Activated CD4-positive, alpha-beta T cell treated with anti-CD3 and anti-CD28 coated beads for 36 hours (primary cell): ENCODE measurements at places on chromosomes 1 and 21. TPM values are rescaled to one million over a fixed set of nuclear protein-coding genes. Genes with fewer than 3 reads are reported as not detected.

DNA sequence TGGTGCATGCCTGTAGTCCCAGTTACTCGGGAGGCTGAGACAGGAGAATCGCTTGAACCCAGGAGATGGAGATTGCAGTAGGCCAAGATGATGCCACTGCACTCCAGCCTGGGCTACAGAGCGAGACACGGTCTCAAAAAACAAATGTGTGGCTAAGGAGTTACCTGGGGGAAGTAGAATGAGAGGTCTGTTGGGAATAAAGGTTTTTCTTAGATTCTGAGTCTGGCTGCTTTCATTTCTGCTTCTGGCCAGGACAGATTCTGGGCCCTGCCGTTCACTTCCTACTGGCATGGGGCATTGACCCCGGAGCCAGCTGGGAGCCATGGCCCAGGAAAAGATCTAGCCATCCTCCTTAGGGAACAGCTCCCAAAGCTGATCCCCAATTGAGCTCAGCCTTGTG is 420 bp upstream of the DCDC2B start:
- H3K27ac ChIP-seq = no peak overlapping the region
- no peaks in the 10 kb centered on the region for H3K27me3 ChIP-seq
- H3K4me1 ChIP-seq = peaks cover 13% of the 10 kb centered on the region
- H3K4me3 ChIP-seq = no peak overlapping the region
- no peak for DNase-seq

GRCh38 chr1:200917291-200917817 is 22.7 kb downstream of the INAVA start:
- no peaks in the 10 kb centered on the region for H3K36me3 ChIP-seq
- no peak for DNase-seq
- H3K27ac ChIP-seq = no peak overlapping the region
- H3K4me3 ChIP-seq = no peak overlapping the region

DNA sequence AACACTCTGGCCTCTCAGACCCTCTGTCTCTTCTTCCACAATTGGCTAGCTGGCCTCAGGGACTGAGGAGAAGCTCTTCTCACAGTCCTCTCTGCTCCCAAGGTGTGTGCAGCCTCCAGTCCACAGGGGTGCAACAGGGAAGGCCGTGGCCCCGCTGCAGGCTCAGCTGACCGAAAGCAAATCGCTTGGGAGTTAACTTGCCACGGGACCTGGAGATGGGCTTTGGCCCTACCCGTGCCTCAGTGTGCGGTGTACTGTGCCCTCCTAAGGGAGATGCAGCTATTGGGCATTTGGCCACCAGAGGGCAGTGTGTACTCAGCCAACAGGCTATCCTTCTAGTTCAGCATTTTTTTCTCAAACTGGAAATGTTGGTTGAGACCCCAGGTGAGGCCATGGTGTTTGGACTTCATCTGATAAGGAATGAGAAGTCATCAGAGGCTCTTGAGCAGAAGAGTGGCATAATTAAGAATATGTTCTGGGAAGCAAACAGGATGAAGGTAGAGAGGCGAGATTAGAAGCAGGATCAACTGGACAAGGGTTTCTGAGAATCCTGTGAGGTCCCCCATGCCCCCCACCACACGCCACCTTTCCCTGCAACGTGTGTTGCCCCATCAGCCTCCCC is 42.5 kb upstream of the TMEM125 start:
- no peak overlapping the region for H3K4me3 ChIP-seq
- H3K27me3 ChIP-seq = peaks cover 2% of the 10 kb centered on the region
- H3K27ac ChIP-seq = no peak overlapping the region
- DNase-seq = peak; percentile 92

DNA sequence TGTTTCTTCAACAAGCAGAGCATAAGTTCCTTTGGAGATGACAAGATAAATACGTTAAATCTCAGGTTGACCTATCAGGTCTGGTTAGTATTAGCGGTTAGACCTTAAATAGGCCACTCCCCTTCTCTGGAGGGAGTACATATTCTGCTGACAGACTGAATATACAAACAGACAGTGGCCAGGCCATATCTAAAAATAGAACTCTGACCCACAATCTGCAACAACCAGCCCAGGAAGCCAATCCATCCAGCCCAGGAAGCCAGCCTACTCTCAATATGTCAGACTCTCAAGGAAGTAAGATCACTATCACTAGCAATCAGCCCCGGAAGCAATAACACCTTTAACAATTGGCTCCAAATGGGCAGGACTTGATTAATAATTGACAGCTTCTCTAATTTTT is 6.7 kb downstream of the IL20 start:
- no peaks in the 10 kb centered on the region for H3K4me1 ChIP-seq
- H3K4me3 ChIP-seq = no peak overlapping the region
- DNase-seq = no peak
- no peaks in the 10 kb centered on the region for H3K36me3 ChIP-seq
- no peak overlapping the region for H3K27ac ChIP-seq
- H3K27me3 ChIP-seq = no peaks in the 10 kb centered on the region

DNA sequence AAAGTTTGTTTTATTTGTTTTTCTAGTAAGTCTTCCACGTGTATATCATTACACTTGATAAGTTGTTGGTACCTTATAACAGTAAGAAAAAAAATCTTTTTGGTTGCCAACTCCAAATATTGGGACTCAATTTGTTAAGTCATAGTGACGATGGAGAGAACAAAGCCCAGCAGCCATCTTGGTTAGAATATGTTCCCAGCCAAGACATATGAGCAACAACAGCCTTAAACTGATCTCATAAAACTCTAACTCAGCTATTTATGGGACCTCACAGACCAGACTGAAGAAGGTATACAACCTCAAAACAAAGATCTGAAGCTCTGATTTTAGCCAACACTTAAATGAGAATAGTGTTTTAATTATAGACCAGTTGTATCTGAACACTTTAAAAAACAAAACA is 281.3 kb downstream of the VAV3 start:
- no peak overlapping the region for H3K4me3 ChIP-seq
- no peak overlapping the region for H3K27ac ChIP-seq
- no peaks in the 10 kb centered on the region for H3K36me3 ChIP-seq
- no peaks in the 10 kb centered on the region for H3K27me3 ChIP-seq
- no peaks in the 10 kb centered on the region for H3K4me1 ChIP-seq
- DNase-seq = no peak

GRCh38 chr21:16159213-16159970 is 429.6 kb downstream of the USP25 start:
- DNase-seq = no peak
- no peaks in the 10 kb centered on the region for H3K4me1 ChIP-seq
- no peak overlapping the region for H3K4me3 ChIP-seq
- H3K27me3 ChIP-seq = no peaks in the 10 kb centered on the region
- no peak overlapping the region for H3K27ac ChIP-seq

GRCh38 chr1:231580874-231581273 is 45.7 kb upstream of the DISC1 start:
- no peaks in the 10 kb centered on the region for H3K27me3 ChIP-seq
- H3K4me1 ChIP-seq = no peaks in the 10 kb centered on the region
- peaks cover 2% of the 10 kb centered on the region for H3K36me3 ChIP-seq
- H3K4me3 ChIP-seq = no peak overlapping the region

- H3K4me1 ChIP-seq = peaks cover 50% of the 10 kb centered on the region
- no peaks in the 10 kb centered on the region for H3K27me3 ChIP-seq
- no peak for DNase-seq
- no peaks in the 10 kb centered on the region for H3K36me3 ChIP-seq
These were observed 155.3 kb upstream of the JUN start for GRCh38 chr1:58939146-58939545.

DNA sequence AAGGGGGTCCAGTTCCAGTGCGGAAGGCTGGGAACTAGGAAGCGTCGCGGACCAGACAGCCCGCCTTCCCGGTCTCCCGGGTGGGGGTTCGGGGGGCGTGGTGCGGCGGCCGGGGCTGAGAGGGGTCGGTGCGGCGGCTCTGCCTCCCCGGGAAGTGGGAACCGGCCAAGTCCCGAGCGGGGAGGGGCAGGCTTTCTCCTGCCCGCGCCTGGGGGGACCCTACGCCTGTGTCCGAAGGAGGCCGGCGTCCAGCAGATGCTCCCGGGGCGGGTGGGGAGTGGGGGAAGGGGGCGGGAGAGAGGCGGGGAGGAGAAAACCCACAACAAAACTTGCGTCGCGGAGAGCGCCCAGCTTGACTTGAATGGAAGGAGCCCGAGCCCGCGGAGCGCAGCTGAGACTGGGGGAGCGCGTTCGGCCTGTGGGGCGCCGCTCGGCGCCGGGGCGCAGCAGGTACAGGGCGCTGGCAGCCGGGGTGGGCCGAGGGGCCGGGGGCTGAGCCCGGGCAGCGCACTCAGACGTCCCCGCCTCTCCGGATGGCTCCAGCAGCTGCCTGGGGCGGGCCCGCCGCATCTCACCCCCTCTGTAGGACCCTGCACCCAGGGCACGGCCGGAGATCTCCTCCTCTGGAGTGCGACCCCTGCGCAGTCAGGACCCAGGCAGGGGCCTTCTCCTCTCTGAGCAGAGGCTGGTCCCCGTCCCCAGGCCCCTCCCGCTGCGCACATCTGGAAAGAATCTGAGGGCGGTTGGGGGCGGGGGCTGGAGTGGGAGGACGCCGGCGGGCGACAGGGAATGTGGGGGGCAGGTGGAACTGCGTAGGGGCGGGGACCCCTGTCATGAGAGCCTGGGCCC is at the start of gene PODN:
Gene PODN (plus strand): TSS at position 355 of the 849 bp plus-strand sequence. CDS start 7,643 bp downstream, outside the sequence.
- peaks cover 4% of the 10 kb centered on the region for H3K4me1 ChIP-seq
- peak; percentile 34 for DNase-seq
- peak within 1 kb of the TSS; percentile 40 for H3K4me3 ChIP-seq

DNA sequence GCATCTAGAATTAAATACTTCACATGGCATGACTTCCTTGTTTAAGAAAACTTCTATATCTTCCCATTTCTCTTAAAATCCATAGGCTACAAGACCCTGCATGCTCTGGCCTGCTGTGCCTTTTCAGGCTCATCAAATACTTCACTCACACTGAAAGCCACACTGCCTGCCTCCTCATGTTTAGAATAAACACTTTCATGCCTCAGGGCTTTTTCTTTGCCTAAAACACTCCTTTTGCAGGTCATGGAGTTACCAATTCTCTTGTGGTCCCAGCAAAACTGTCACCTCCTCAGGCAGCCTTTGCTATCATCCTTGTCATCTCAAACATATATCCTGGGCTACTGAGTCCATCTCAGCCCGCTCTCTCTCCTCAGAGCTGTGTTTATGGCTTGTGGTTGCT is 5.5 kb downstream of the SGIP1 start:
- no peaks in the 10 kb centered on the region for H3K36me3 ChIP-seq
- no peak overlapping the region for H3K4me3 ChIP-seq
- peaks cover 10% of the 10 kb centered on the region for H3K27me3 ChIP-seq
- no peak for DNase-seq
- H3K4me1 ChIP-seq = no peaks in the 10 kb centered on the region
- no peak overlapping the region for H3K27ac ChIP-seq

DNA sequence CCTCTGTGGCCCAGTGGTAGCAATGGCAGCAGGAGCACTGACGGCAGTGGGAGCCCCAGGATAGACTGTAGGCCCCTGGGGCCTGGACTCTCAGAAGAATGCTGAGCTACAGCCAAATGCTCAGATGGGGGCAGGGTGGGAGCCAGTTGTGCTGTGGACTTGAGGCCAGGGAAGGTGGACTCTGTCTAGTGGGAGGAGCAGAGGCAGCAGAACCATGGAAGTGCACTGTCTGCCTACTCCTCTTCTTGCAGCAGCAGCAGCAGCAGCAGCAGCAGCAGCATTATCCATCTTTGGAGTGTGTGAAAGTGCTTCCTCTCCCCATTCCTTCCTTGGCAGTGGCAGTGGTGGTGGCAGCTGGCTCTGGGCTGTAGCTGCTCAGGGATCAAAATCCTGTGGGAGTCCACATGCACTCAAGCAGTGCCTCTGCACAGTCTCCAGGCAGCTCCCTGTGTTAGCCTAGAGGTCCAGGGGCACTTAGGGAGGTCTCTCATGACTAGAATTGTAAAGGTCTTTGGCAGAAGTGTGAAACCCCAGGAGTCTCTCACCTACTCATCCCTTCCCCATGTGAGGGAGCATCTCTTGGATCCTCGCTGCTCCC is 917.9 kb upstream of the B3GALT2 start:
- H3K36me3 ChIP-seq = no peaks in the 10 kb centered on the region
- H3K27me3 ChIP-seq = no peaks in the 10 kb centered on the region
- H3K27ac ChIP-seq = no peak overlapping the region
- DNase-seq = no peak
- H3K4me1 ChIP-seq = no peaks in the 10 kb centered on the region

DNA sequence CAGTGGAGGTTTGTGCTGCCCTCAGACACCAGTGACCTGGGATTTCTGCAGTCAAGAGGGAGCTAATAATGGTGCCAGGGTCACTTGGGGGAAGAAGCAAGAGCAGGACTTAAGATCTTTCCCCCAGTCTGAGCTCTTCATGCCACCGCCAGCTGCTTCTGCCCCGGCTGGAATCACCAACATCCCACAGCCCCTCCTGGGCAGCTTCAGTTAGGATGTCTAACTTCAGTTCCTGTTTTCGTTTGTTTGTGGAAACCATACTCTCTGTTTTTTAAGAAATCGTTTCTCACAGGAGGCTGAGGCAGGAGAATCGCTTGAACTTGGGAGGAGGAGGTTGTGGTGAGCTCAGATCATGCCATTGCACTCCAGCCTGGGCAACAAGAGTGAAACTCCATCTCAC is 25.6 kb upstream of the PRDM2 start:
- H3K27me3 ChIP-seq = peaks cover 10% of the 10 kb centered on the region
- no peak for DNase-seq
- H3K4me1 ChIP-seq = no peaks in the 10 kb centered on the region
- H3K36me3 ChIP-seq = no peaks in the 10 kb centered on the region
- no peak overlapping the region for H3K27ac ChIP-seq
- no peak overlapping the region for H3K4me3 ChIP-seq

GRCh38 chr1:114289306-114289705 is 135.6 kb upstream of the SYT6 start:
- no peak for DNase-seq
- H3K27me3 ChIP-seq = no peaks in the 10 kb centered on the region
- H3K4me3 ChIP-seq = no peak overlapping the region
- no peaks in the 10 kb centered on the region for H3K36me3 ChIP-seq

DNA sequence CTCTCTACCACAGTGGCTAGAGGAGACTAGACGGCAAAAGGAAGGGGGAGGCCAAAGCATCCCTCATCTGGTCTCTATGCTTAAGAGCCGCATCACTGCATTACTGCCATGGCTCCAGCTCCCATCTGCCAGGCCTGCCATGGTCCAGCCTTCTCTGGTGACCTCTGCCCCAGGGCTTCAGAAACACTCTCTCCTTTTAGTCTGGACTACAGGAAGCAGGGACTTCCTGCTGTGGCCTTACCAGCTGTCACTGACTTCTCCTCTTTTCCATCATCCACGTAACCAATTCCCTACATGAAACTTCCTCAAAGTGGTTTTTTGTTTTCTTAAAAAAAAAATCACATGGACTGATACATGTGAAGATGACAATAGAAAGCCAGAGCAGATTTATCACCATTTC is 323.1 kb upstream of the NFIA start:
- no peak overlapping the region for H3K27ac ChIP-seq
- no peak for DNase-seq
- no peaks in the 10 kb centered on the region for H3K36me3 ChIP-seq
- H3K4me3 ChIP-seq = no peak overlapping the region
- no peaks in the 10 kb centered on the region for H3K27me3 ChIP-seq

GRCh38 chr1:78687914-78688313 is 38.3 kb downstream of the IFI44 start:
- peaks cover 10% of the 10 kb centered on the region for H3K27me3 ChIP-seq
- no peak overlapping the region for H3K27ac ChIP-seq
- H3K36me3 ChIP-seq = no peaks in the 10 kb centered on the region
- no peak overlapping the region for H3K4me3 ChIP-seq
- H3K4me1 ChIP-seq = no peaks in the 10 kb centered on the region

The CD244 gene
- total RNA-seq = 0.25 TPM

The GCSAML gene
- total RNA-seq = 0.09 TPM

The LAMC2 gene
- 0.91 TPM for total RNA-seq

The VPS13D gene
- 22.9 TPM for total RNA-seq

The PTGFRN gene
- total RNA-seq = 11.8 TPM

The ANKRD45 gene
- not detected for total RNA-seq

The OR10Z1 gene
- total RNA-seq = not detected

The SMCP gene
- total RNA-seq = not detected
